ENCODE measurements at places on chromosomes 1 and 21. TPM values are rescaled to one million over a fixed set of nuclear protein-coding genes. Genes with fewer than 3 reads are reported as not detected.
A peak's percentile ranks its signal among the peaks of the same experiment; 100 is the strongest.

- no peak for DNase-seq
These were observed 82.8 kb upstream of the KCNE2 start for GRCh38 chr21:34280959-34281358.

DNA sequence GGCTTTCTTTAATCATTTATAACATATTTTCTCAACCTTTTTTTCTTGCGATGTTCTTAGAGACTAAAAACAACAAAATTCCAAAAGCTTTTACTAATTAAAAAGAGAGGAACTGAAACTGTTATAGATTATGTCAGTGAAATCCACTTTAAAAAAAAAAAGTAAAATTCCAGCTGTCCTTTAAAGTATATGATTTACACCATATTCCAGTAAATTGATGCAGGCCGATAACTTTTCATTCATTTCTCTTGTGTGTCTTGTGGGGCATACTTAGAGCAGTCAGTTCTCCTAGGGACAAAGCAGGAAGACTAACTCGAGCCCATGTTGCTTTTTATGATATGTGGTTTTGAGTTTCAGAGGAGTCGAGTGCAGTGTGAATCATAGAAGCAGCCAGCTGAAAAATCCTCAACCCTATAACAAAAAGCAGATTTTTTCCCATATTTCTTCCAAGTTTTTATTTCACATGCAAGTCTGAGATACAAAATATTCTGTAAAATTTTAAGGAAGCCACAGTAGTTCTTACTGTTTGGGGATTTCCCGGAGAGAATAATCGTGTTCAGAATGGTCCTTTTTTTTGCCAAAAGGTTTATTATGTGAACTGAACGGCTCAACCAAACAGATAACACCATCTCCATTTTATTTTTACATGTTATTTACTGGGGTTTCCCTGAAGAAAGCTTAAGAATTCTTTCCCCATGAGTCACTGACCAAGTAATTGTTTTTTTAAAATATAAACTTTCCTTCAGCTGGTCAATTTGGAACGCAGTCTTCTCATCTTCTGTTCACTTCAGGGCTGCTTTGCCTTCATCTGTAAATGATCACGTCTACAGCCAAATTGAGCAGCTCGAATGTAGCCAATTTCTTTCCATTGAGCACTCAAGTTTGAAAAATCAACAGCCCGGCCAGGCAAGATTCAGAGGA, 77.0 kb upstream of the C1orf105 start:
- peak; percentile 74 for DNase-seq

GRCh38 chr1:105830571-105831146, 1225.8 kb upstream of the PRMT6 start:
- no peak for DNase-seq

- DNase-seq, result peak; percentile 37
These were observed at the start of gene RGS4 for GRCh38 chr1:163069142-163069541. RGS4 (plus strand) TSS chr1:163069361; CDS start chr1:163069485, 124 bp downstream.

DNA sequence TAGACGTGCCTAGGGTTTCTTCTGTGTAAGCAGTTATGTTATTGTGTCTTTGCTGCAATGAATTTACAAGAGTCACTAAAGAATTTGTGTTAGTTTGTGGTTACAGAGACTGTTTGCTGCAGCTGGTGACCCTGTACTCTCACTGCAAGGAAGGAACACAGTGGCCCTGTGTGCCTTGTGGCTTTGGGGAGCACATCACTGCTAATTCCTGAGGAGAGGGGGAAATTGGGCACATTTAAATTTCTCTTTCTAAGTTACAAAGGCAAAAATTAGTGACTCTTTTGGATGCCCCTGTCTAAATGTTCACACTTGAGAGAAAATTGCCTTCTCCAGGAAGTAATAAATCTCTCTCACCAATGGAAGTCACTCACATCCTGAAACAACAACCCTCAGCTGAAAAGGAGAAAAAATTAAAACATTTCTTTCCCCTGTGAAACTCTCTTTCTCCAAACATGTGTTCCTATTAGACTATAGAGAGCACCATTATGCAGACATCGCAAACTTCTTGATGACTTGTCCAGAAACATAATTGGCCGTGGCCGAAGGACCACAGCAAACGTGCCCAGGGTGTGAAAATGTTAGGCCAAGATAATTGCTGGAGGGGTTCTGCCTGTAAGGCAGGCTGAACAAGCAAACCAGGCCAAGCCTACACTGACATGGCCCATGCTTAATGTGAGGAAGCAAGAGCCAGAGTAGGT, 32.3 kb upstream of the SPAG17 start:
- peak; percentile 14 for DNase-seq

DNA sequence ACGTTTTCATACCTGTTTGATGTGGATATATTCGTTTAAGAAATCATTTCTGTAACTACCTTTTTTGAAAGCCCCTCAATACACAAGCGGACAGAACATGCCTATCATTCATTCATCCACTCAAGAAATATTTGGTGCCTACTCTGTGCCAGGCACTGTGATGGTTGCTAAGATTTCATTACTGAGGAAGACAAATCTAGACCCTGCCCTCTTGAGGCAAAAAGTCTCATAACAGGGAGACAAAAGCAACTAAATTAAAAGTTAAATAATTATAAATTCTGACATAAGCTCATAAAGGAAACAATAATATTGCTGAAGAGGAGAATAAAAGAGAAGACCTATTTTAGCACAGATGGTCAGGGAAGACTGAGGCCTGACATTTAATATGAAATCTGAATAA, 203.5 kb upstream of the ZNHIT6 start:
- no peak for DNase-seq

- no peak for DNase-seq
These were observed 54.4 kb downstream of the MAB21L3 start for GRCh38 chr1:116165572-116165971.

DNA sequence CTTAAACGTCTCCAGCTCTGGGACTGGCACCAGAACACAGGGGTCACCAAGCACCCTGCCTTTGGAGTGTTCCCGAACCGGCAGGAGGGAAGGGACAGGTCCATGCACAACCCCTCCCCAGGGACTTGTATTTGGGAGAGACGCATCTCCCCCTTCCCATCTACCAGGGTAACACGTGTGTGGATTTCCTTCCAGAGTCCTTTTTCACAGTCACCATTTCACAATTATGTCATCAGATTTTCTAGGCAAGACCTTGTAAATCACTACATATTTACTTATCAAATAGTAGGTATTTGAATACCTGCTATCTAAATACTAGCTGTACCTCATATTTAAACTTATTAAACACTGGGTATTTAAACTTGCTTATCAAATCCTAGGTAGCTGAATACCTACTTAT, 57.4 kb upstream of the AJAP1 start:
- DNase-seq, result no peak

DNA sequence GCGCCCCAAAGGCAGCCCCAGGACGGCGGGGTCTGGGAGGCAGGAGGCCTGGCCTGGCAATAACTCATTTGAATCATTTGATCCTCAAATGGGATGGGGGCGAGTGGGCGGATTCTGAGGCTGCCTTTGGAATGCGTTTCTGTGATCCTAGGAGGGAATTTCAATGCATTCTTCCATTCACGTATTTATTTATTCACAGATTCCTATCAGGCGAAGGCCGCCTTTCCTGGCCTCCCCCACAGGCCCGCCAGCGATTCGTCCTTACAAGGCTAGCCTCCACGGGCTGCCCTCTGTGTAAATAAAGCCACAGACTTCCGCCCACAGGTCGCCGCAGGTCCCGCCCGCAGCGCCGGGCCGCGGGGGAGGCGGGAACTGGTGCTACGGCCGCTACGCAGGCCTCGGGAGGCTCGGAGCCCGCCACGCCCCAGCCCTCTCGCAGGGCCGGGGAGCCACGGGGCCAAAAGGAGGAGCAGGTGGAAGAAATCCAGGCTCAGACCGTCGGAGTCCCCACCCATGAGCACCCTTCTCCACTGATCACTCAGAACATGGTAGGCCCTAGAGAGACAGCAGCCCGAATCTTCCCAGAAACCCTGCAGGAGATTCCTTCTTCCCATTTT, 31.3 kb upstream of the JUN start:
- DNase-seq, result peak; percentile 92

DNA sequence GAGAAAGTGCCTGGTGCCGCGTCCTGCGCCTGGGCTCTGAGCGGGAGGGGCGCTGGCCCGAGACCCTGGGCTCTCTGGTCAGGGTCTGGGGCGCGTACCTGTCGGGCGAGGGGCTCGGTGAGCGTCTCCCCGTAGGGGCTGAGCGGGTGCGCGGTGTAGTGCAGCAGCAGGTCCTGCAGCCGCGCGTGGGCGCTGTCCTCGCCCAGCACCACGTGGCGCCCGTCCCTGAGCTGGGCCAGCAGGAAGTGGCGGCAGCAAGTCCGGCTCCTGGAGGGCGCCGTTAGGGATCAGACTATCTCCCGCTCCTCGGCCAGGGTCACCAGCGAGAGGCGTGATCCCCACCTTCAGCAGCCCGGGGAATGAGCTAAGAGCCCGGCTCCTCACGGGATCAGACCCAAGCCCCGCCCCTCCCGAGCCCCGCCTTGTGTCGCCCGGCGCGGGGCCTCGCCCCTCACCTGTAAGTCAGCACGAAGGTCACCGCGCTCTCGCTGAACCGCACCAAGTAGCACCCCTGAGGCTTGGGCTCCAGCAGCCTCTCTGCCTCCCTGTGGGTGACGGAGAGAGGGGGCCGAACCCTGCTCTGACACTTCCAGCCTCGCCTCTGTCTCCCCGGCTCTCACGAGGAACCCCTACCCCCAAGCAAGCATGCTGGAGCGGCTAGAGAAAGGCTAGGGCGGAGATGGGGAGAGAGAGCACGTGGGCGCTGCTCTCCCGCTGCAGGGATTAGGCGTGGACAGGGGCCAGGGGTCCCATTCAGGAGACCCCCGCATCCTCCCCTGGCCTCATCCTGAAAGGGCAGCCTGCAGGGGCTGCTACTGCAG, 2.7 kb downstream of the SH2D2A start:
- DNase-seq, result no peak

DNA sequence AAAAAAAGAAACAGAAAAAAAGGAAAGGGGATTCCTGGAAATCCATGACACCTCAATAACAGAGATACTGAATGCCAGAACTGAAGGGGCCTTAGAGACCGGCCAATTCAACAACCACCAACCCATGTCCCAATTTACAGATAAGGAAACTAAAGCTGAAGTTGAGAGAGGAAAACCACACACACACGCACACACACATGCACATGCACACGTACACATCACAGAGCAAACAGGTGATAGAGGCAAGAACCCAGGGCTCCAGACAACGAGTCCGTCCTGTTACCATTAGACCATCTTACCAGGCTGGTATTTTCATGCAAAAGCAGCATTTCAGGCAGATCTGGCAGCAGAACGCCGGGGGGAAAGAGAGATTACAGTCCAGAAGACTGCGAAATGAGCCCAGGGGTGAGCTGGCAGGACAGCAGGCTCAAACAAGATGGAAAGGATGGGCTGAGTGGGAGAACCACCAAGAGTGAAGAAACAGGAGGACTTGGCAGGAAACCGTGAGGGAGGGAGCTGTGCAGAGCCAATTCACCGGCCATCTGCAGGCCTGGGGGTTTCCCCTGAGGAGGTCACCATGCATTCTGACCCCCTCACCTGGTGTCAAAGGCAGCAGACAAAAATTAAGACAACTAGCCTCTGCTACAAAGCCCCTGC, 43.5 kb downstream of the PAFAH2 start:
- no peak for DNase-seq

DNA sequence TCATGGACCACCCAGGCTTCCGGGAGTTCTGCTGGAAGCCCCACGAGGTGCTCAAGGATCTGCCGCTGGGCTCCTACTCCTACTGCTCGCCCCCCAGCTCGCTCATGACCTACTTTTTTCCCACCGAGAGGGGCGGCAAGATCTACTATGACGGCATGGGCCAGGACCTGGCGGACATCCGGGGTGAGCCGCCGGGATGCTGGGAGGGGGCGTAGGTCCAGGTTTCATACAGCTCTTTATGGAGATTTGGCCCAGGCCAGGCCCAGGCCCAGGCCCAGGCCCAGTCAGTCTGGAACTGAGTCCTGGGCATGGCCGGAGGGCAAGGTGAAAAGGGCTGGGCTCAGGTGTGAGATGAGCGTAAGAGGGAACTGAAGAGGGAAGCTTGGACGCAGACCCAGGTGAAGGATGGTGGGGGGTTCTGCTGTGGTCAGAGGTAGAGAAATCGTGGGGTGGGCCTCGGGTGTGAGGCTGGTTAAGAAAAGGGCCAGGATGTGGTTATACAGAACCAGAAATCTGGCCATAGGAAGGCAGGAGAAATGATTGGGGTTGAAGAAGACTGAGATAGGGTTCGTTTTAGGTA, 23.0 kb downstream of the DISP3 start:
- no peak for DNase-seq

DNA sequence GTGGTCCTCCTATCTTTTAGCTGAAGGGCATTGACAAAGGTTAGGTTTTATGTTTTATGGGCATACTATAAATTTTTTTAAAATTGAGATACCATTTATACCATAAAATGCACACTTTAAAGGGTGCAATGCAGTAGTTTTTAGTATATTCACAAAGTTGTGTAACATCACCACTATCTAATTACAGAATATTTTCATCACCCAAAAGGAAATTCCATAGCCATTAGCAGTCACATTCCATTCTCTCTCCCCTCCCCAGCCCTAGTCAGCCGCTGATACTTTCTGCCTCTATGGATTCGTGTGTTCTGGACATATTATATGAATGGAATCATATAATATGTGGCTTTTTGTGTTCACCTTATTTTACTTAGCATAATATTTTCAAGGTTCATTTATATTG, 135.8 kb upstream of the B3GALT2 start:
- peak; percentile 66 for DNase-seq

DNA sequence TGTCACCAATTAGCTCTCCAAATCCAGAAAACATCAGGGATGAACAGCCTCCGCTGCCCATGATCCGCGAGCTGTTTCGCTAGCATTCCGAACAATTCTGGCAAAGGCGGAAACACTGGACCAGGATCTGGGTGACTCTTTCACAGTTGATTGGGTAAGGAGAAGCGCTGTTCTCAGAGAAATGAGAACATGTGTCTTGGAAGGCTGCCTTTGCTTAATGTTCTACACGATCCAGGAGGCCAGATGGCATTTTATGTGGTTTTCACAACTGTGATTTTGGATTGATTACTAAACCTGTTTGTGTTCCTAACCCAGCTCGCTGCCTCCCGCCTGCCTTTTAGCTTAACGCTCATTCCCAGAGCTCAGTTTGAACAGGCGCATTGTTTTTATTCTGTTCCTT, 144.0 kb downstream of the KIF26B start:
- no peak for DNase-seq

The PRDM16 gene
- total RNA-seq, result 0.97 TPM

The HRNR gene
- not detected for total RNA-seq

The RWDD3 gene
- 6.7 TPM for total RNA-seq

The INSRR gene
- not detected for total RNA-seq

The CFHR1 gene
- 0.39 TPM for total RNA-seq

The TLCD4 gene
- 6.0 TPM for total RNA-seq

The GJC2 gene
- 0.06 TPM for total RNA-seq

The KLF17 gene
- not detected for total RNA-seq

The B3GALT5 gene
- 0.33 TPM for total RNA-seq

Measured in H4 (cell line).